ENCODE measurements at places on chromosomes 3 and 15.

DNA sequence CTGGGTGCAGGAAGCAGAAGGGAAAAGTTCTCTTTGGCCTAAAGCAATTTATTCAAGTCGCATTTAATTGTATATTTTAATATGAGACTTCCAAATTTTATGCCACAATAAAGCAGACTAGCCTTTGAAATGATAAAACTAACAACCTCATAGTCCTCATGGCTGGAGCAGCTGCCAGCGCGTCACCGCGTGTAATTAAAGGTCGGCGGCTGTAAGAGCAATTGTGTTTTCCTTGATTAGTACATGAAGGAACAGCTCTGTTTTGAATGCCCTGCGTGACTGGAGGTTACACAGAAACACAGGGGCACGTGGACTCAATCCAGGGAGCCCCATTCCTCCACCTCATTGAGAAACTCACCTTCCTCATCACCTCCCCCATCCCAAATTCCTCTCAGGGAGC, 10.1 kb upstream of the LRRC15 start:
- no peak for DNase-seq

DNA sequence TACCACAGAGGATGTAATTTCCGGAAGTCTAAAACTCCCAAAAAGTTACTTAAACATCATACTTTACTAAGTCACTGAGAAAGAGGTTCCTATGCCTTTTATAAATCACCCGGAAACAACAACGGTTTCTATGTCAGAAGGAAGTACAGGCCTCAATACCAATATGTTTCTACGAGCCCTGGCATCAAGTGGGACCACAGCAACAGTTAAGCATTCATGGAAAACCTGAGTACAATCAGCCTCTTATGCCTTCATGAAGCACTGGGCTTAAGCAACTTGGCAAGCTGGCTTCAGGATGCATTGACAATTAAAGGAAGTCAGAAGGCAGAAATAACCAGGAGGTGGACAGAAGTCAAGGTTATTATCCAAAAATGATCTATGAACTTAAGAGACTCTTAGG, 19.1 kb upstream of the B3GNT5 start:
- peak; percentile 68 for DNase-seq

GRCh38 chr3:43496740-43497375, 125.0 kb downstream of the ANO10 start:
- no peak for DNase-seq

- peak; percentile 56 for DNase-seq
Observed at GRCh38 chr3:109532257-109533216, 195.2 kb upstream of the DPPA4 start.

- DNase-seq = peak; percentile 39
Observed at GRCh38 chr3:129315223-129315997, 36.7 kb downstream of the HMCES start.

DNA sequence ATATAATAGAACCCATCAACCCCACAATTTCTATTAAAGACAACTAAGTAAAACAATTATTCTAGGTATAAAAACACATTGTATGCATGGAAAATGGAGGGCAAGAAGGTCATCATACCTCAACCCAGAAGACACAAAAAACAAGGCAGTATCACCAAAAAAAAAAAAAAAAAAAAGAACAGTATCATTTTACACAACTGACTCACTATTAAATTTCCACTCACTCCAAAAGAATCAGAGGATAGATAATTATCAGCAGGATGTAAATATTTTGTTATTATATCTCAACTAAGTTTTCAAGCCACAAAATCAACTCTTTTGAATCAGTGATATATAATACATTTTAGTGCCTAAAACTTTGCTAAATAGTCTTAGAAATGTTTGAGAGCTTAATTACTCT, 55.0 kb downstream of the CLASP2 start:
- no peak for DNase-seq

DNA sequence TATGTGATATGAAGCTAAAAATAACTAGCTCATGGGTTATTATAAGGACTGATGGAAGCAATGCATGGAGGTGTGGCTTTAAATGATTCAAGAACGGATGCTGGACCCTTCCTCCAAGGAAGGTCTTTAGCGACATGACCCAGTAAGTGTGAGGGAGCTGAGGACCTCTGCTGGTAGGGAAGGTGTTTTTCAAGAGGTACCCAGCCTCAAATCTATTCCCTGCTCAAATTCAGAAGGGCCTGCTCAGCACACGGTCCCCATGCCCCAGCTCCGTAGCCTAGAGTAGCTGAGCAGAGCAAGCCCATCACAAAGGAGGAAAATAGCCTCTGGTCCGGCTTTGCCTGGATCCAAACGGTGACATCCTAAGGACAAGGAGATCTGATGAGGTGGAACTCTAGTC, 266.2 kb upstream of the IGF1R start:
- no peak for DNase-seq

DNA sequence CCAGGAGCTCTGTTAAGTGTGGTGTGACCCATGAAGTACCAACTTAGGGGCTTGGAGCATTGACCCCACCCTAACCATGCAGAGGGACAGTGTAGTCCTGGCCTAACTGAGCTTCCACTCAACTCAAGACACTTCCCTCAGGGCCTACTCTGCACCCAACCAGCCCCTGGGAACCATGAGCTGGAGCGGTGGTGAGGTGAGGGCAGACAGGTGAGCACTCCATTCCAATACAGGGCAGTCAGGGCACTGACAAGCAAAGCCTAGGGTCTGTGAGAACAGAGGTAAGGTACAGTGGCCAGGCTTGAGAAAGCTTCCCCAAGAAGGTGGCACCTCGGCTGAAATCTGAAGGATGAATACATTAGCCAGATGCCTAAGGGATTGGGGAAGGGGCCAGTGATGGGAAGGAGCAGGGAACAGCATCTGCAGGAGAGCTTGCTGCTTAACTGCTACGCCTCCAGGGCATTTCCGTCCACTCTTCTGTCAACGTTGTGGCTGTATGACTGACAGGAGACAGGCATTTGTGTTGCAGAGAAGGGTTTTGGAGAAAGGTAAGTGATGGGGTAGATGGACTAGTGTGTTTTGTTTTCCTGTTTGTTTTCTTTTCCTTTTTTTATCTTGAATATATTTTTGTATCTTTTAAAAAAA, 243.5 kb upstream of the TRIM42 start:
- no peak for DNase-seq

- no peak for DNase-seq
Observed at GRCh38 chr3:97692831-97693230, 71.7 kb upstream of the ARL6 start.

- no peak for DNase-seq
Observed at GRCh38 chr3:107432013-107432515, 54.8 kb downstream of the CCDC54 start.

DNA sequence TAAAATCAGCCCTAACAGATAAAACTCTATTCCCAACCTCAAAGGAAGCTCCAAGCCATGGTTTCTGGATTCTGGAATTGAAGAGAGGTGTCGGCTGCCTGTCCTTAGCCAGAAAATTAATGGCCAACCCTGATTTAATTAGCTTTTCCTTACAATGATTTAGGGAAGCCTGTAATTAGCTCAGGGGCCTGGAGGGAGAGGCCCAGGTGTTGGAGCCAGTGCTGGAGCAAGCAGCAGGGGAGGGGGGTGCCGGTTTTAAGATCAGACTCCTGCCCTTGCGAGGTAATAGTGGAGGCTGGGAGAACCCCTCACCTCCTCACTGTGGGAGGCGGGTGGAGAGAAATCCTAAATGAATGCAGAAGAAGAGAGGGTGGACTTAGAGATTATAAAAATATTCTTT, 14.7 kb upstream of the ATP2B2 start:
- no peak for DNase-seq

DNA sequence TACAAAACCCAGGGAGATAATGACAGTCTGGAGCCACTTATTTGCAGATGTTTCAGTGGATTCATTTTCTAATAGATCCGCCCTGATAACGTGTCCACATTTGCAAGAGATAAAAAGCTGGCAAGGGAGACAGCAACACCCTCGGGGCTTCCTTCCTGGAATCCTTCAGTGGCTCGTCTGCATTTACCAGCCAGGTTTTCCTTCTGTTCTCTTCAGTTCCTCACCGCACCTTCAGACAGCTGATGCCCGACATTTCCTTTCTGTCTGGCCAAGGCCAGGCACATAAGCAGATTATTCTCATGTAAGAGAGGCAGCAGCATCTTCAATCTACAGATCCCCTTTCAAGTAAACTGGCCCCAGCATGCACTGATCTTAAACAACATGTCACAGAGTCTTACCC, 56.2 kb upstream of the SPATA12 start:
- no peak for DNase-seq
